ENCODE measurements at places on chromosomes 3 and 15.
A peak's percentile ranks its signal among the peaks of the same experiment; 100 is the strongest.

GRCh38 chr15:83203543-83203942 is 4.1 kb downstream of the HDGFL3 start:
- no peak for DNase-seq

GRCh38 chr15:52790941-52791751 is 1.0 kb upstream of the ONECUT1 start:
- DNase-seq, result no peak

DNA sequence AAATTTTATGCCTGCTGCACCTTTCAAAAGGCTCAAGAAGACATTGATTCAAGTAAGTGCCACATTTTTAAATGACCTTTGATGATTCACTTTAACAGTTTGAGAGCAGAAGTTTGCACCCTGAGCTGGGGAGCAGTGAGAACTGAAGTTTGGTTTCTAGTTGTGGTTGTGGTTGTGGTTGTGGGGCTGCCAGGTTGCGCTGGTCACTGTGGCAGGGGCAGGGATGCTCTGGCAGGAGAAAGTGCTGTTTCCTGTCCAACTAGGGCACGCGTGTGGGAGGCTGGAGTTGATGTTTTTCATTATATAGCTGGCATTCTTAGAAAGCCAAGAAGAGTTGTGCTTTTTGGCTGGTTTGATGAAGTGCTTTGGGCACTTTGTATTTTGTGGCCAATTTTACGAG is 339.7 kb upstream of the NR2F2 start:
- DNase-seq, result peak; percentile 26

- no peak for DNase-seq
These were observed 18.6 kb upstream of the SLC24A5 start for GRCh38 chr15:48102167-48102566.
